ENCODE measurements at places on chromosomes 4 and X. TPM values are rescaled to one million over a fixed set of nuclear protein-coding genes. Genes with fewer than 3 reads are reported as not detected.

- no peak overlapping the region for H3K27ac ChIP-seq
- no peaks in the 10 kb centered on the region for H3K4me1 ChIP-seq
- peak overlapping the region; percentile 75 for H3K4me3 ChIP-seq
- peaks cover 2% of the 10 kb centered on the region for H3K27me3 ChIP-seq
These were observed 2.4 kb downstream of the CXXC4 start for GRCh38 chr4:104492183-104492771.

CUL4B gene
- 48.2 TPM for total RNA-seq

ODAPH gene
- total RNA-seq: not detected

DNA sequence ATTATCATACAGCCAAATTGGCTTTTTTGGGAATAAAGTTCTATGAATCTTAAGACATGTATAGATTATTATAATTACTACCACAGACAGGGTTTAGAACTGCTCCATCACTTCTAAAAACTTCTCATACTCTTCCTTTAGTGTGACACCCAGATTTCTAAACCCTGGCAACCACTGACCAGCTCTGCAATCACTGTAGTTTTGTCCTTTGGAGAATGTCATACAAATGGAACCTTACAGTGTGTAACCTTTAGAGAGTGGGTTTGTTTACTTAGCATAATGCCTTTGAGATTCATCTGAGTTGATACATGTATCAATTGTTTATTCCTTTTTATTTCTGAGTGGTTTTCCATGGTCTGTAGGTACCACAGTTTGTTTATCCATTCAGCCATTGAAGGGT lies 95.0 kb downstream of the TMEM164 start:
- H3K36me3 ChIP-seq: no peaks in the 10 kb centered on the region
- DNase-seq: no peak
- no peaks in the 10 kb centered on the region for H3K27me3 ChIP-seq
- no peak overlapping the region for H3K4me3 ChIP-seq
- H3K4me1 ChIP-seq: no peaks in the 10 kb centered on the region

- no peaks in the 10 kb centered on the region for H3K27me3 ChIP-seq
- no peaks in the 10 kb centered on the region for H3K36me3 ChIP-seq
- H3K4me1 ChIP-seq: peaks cover 1% of the 10 kb centered on the region
These were observed 549.8 kb upstream of the MAGEB2 start for GRCh38 chrX:29665532-29665931.

PPP4R3C gene
- total RNA-seq: not detected

- H3K36me3 ChIP-seq: no peaks in the 10 kb centered on the region
- no peak overlapping the region for H3K4me3 ChIP-seq
- H3K27me3 ChIP-seq: no peaks in the 10 kb centered on the region
- no peaks in the 10 kb centered on the region for H3K4me1 ChIP-seq
These were observed 35.9 kb upstream of the STK26 start for GRCh38 chrX:131987252-131987651.

DNA sequence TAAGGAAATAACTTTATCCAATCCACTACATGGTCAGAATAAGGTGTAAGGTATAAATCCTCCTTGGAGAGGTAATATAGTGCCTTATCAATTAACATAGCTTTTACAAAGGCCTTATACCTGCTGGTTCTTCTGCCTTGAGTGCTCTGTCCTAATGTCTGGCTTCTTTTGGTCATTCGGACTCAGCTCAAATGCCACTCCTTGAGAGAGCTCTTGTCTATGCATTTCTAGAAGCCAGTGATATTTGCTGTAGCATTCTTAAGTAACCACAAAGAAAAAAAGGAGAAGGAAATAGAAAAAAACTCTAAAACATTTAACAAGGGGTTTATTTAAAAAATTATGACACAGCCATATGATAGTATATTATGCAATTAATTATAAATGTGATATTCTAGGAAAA lies 444.8 kb upstream of the SLIT2 start:
- no peaks in the 10 kb centered on the region for H3K4me1 ChIP-seq
- no peaks in the 10 kb centered on the region for H3K36me3 ChIP-seq
- no peaks in the 10 kb centered on the region for H3K27me3 ChIP-seq
- no peak overlapping the region for H3K4me3 ChIP-seq
- no peak for DNase-seq
- H3K27ac ChIP-seq: no peak overlapping the region

DNA sequence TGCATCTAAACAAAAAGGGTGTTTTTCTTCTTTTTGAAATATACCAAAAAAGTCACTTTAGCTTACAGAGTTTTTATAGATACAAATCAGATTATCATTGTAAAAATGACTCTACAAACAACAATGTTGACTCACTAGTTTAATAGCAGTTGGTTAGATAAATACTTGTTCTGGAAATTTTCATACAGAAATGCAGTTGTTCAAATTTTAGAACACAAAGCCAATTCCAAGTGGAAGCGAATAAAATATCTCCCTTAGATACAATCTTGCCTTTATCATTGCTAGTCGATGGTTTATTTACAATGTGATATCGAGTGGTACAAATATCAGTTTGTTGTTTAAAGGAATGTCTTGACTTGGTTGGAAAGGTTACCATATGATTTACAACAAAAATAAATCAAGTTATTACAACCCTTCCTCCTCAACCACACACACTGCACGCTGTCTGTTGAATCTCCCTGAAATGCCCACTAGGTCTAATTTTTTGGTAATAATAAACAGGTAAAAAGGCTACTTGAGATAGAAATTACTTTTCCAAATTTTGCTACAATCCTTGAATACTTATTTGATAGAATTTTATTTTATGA lies 114.8 kb downstream of the CDS1 start:
- no peaks in the 10 kb centered on the region for H3K27me3 ChIP-seq
- H3K36me3 ChIP-seq: peaks cover 13% of the 10 kb centered on the region
- no peaks in the 10 kb centered on the region for H3K4me1 ChIP-seq
- DNase-seq: no peak
- H3K27ac ChIP-seq: no peak overlapping the region

SMIM10L2A gene
- 1.0 TPM for total RNA-seq

DNA sequence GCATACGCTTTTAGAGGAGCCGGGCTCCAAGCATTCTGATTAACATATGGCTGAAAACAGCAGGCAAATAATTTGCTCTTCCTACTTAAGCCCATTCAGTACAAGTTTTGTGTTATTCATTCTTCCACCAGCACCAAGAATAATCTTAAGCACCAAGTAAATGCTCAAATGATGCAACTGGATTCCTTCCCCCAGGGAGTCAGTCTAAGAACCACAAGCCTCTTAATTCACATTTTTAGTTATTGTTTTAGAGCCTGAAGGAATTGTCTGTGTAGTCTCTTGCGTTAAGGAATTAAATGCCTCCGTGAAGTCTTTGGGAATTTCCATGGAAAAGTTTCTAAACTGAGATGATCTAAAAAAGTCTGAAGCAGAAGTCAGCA lies 61.5 kb upstream of the MAGEB2 start:
- DNase-seq: no peak
- H3K4me3 ChIP-seq: no peak overlapping the region
- H3K27me3 ChIP-seq: no peaks in the 10 kb centered on the region
- H3K36me3 ChIP-seq: no peaks in the 10 kb centered on the region
- H3K4me1 ChIP-seq: no peaks in the 10 kb centered on the region

CLIC2 gene
- total RNA-seq: 43.6 TPM

DNA sequence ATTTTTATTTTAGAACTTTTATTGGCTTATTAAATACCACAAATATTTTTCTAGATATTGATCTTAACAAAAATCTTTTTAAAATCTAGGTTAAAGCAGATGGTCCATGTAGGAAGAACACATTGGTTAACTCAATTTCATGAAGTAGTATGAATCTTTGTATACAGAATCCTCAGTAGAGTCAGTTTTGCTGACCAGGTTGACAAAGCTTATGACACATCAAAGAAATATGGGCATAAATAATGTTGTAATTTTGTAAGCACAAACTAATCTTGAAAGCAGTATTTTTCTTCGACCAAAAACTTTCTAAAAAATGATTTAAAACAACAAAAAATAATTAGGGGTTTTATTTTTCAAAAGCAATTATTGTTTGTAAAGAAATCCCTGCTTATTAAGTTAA lies 479.3 kb upstream of the PCDH10 start:
- no peaks in the 10 kb centered on the region for H3K27me3 ChIP-seq
- no peak for DNase-seq
- H3K27ac ChIP-seq: no peak overlapping the region
- H3K4me1 ChIP-seq: no peaks in the 10 kb centered on the region
